ENCODE measurements at places on chromosomes 4 and X.

DNA sequence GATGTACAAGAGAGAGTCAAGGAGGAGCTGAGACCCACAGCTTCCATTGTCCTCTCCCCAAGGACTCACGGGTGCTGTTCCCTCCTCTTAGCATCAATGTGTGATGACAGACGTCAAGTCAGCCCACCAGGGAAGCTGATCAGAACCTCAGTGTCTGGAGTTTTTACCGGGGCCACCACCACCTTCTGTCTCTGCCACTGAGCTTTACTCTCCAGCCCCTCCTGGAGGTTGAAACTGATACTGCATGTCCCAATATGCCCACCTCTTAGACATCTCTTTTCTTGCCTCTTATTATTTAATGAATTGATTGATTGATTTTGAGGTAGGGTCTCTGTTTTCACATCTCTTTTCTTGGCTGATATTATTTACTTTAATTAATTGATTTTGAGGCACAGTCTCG lies 10.3 kb upstream of the AKAP17A start:
- peak; percentile 73 for DNase-seq

- DNase-seq: no peak
Measured at GRCh38 chr4:30838331-30838730, 118.2 kb downstream of the PCDH7 start.

- DNase-seq: no peak
Measured at GRCh38 chr4:13322681-13323101, 161.4 kb downstream of the RAB28 start.

DNA sequence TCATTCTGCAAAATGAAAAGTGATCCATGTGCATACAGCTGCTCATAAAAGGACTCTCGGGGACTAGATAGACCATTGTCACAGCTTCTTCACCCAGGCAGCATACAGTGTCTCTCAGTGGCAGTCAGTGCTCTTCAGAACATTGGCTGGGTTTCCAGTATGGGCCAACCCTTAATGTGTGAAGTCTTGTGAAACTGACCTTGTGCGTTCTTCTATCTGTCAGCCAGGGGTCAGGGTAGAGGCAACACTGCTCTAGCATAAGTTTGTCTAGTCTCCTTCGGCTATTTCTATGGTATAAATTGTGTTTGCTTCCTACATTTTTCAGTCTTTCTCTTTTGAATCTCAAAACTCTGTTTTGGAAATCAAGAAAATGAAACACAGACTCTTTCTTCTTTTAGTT lies 37.0 kb upstream of the SMIM31 start:
- DNase-seq: no peak

GRCh38 chr4:173522160-173522950 lies 7.7 kb downstream of the HAND2 start:
- peak; percentile 79 for DNase-seq

- DNase-seq: peak; percentile 89
Measured at GRCh38 chrX:49840679-49841078, 11.6 kb downstream of the PAGE4 start.

GRCh38 chrX:109281483-109282275 lies 200.2 kb downstream of the GUCY2F start:
- DNase-seq: no peak

Measured in kidney (tissue), 22 donors.